Left cardiac atrium (tissue), 4 donors: ENCODE measurements at places on chromosomes 3 and 15. TPM values are rescaled to one million over a fixed set of nuclear protein-coding genes. Genes with fewer than 3 reads are reported as not detected.

DNA sequence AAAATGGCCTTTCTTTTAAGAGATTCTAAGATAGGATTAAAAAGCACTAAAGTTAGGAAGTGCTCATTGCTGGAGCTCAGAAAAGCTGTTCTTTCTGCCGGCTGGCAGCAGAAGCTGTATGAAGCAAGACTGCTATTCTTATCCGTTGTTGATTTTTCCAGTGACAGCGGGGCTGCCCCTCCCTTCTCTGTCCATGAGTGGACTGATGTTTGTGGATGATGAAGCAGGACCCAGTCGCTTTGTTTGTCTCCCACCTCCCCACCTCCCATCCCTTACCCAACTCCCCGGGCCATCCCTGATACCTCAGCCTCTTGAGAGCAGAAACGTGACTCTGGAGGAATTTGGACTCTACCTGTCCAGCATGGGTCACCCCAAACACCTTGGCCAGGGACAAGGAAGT lies 10.3 kb upstream of the MUSTN1 start:
- peak; percentile 70 for DNase-seq

DNA sequence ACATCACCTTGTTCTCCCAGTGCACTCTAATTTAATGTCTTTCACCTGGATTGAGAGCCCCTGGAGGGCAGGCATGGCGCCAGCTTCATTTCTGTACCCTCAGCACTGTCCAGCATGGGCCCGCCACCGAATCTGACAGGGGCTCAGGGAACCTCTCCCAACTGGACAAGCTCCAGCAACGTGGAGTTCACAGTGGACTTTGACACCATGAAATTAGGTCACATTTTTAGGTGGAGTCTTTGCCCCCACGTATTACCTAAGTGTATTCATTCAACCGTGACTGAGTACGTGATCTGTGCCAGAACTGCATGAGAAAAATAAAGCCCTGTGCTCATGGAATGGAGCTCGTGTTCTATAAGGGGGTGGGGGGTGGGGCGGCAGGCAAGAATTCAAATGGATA lies 94.1 kb upstream of the ATP2B2 start:
- no peak for DNase-seq

GRCh38 chr3:71129611-71130431 lies 453.7 kb downstream of the FOXP1 start:
- DNase-seq: no peak

The PPM1L gene
- 30.2 TPM for total RNA-seq

- no peak for DNase-seq
Observed at GRCh38 chr3:157922614-157923013, 183.6 kb downstream of the SHOX2 start.

GRCh38 chr3:15321349-15321748 lies 11.0 kb downstream of the SH3BP5 start:
- DNase-seq: no peak

The OR5K2 gene
- total RNA-seq: not detected

DNA sequence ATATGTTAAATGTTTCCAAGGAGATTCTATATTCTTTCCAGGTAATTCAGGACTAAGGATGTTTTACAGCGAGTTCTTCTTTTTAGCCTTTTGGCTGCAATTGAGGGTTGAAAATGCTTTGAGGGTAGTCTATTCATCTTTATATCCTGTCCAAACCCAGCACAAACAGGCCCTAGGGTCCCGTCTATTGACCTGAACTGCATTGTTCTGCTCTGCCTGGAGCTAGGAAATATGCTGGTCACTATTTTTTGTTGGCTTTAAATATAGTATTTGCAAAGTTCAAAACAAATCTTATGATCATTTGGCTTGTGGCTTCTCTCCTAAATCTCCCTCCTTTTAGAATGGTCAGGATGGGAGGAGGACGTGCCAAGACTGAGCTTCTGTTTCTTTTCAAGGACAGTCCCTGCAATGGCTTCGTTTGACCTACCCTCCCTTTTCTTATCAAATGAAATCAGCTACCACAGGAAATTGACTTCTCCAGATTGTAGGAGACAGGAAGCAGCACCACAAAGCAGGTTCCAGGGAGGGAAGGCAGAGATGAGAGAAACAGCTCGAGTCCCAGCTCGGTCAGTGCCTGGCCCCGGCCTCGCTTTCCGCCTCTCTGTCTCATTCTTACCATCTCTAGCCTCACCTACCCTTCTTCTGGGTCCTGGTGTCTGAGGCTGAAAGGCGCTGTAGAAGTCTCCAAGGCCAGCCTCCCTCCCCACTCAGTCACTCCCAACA lies 27.6 kb upstream of the NRROS start:
- no peak for DNase-seq

The OR5H2 gene
- not detected for total RNA-seq

DNA sequence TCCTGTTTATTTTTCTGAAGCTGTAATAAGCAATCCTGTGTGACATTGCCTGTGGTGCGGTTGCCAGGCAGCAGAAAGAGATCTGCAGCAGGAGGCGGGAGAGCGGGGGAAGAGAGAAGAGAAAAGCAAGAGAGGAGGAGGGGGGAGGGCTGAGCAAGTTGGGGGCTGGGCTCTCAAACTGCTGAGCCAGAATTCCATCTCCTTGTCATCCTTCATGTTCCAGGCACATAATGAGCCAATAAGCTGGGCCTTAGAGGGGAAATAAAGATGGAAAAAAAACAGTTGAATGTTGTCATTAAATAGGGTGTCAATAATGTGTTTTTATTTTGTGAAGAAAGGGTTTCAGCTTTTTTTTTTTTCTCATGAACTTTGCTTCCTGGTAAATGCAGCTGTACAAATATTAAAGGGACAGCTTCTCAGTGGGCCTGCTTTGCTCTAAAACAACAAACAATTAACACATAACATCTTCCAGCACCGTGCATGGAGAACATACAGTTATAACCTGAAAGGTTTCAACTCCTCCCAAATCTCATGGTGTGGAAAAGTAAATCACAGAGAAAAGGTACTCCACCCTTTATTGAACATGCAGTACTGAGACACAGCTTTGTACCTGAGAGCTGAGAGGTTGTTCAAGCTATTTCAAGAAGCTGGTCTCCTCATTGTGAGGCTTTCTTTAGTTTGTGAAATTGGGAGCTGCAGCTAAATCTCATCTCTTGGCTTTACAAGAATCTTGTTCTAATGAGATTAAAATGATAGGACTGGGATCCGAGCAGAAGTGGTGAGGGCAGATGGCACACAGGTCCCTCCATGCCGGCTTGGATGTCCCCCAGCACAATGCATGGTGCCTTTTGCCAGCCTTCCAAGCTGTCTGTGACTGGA lies 451.1 kb upstream of the KCNMB2 start:
- peak; percentile 76 for DNase-seq

DNA sequence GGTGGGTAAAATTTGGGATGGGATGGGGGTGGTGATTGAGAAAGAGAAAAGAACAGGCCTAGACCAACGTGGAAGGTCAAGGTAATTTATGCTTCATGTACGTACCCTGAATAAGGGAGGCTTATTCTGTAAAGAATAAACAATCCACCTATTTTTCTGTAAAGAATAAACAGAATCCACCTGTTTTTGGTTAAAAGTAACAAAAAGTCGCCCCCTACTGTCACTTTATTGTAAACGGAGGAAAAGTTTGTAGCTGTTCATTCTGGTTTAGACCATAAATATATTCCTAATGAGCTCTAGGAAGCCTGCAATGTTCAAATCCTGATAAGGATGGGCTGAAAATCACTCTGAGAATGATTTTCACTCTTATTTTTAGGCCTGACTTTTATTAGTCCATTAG lies 23.5 kb upstream of the SQOR start:
- no peak for DNase-seq

The CCR5 gene
- total RNA-seq: 2.2 TPM

The ZNF106 gene
- total RNA-seq: 379 TPM

GRCh38 chr3:135448520-135448919 lies 517.0 kb upstream of the PPP2R3A start:
- DNase-seq: no peak

DNA sequence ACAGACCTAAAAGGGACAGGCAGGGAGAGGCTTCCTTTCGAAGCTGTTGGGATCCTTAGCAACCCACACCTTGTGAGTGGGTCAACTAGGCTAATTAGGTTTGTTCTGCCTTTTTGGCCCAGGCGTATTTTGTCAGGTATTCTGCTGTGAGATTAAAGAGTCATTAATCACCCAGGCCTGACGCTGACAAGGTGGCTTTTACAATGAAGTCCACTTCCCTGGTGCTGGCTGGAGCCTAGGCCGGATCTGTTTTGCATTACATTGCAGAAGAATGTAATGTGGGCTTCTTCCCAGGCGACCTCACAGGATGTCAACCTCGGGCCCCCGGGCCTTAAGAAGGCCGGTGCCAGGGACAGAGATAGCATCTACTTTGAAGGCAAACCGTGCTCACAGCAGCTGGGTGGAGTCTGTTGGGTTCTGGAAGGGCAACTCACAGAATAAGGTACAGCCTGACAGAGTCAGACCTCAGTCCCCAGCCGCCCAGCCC lies 76.9 kb downstream of the HES1 start:
- DNase-seq: no peak

The EBLN2 gene
- 1.6 TPM for total RNA-seq

- no peak for DNase-seq
Observed at GRCh38 chr3:74271541-74271940, 342.9 kb downstream of the CNTN3 start.

- DNase-seq: no peak
Observed at GRCh38 chr3:65443739-65444446, 594.8 kb downstream of the MAGI1 start.

- DNase-seq: no peak
Observed at GRCh38 chr15:42226648-42227047, 18.5 kb upstream of the VPS39 start.
